Camera-type eye (tissue), 1 donor: ENCODE measurements at places on chromosomes 13 and 19. TPM values are rescaled to one million over a fixed set of nuclear protein-coding genes. Genes with fewer than 3 reads are reported as not detected.

The LIM2 gene
- total RNA-seq: 168 TPM

The IL4I1 gene
- total RNA-seq: 0.27 TPM

The PALM gene
- total RNA-seq: 145 TPM

The TMEM59L gene
- 22.3 TPM for total RNA-seq

The CRYL1 gene
- total RNA-seq: 41.9 TPM

The ANKRD24 gene
- 4.0 TPM for total RNA-seq

The FXYD7 gene
- total RNA-seq: 8.3 TPM

The ZNF234 gene
- 26.9 TPM for total RNA-seq

The ZNF578 gene
- total RNA-seq: 16.5 TPM

The DHX34 gene
- 21.4 TPM for total RNA-seq

The GFY gene
- not detected for total RNA-seq

The ELSPBP1 gene
- 1.5 TPM for total RNA-seq

The CYP2A6 gene
- total RNA-seq: not detected

The SIGLEC5 gene
- 0.27 TPM for total RNA-seq

The SIGLEC7 gene
- 1.2 TPM for total RNA-seq

The ZNF221 gene
- 34.8 TPM for total RNA-seq

The ZNF772 gene
- total RNA-seq: 78.2 TPM

The MAB21L1 gene
- total RNA-seq: 371 TPM

The FOXA3 gene
- total RNA-seq: not detected

The ZNF709 gene
- total RNA-seq: 20.2 TPM

The CLEC17A gene
- not detected for total RNA-seq

The ZNF83 gene
- total RNA-seq: 168 TPM

The S1PR5 gene
- 1.4 TPM for total RNA-seq

The ZNF471 gene
- total RNA-seq: 16.5 TPM

The MISP gene
- 1.4 TPM for total RNA-seq

The TJP3 gene
- total RNA-seq: 5.3 TPM

The GPR4 gene
- total RNA-seq: 0.71 TPM

The RAB3A gene
- 21.1 TPM for total RNA-seq

The ZSCAN5A gene
- total RNA-seq: 12.8 TPM

The HSD17B14 gene
- 13.8 TPM for total RNA-seq

The C1QTNF9B gene
- total RNA-seq: 0.88 TPM

The NCCRP1 gene
- 20.0 TPM for total RNA-seq

The SERP2 gene
- total RNA-seq: 12.5 TPM
